ENCODE measurements at places on chromosomes 6 and 20.

DNA sequence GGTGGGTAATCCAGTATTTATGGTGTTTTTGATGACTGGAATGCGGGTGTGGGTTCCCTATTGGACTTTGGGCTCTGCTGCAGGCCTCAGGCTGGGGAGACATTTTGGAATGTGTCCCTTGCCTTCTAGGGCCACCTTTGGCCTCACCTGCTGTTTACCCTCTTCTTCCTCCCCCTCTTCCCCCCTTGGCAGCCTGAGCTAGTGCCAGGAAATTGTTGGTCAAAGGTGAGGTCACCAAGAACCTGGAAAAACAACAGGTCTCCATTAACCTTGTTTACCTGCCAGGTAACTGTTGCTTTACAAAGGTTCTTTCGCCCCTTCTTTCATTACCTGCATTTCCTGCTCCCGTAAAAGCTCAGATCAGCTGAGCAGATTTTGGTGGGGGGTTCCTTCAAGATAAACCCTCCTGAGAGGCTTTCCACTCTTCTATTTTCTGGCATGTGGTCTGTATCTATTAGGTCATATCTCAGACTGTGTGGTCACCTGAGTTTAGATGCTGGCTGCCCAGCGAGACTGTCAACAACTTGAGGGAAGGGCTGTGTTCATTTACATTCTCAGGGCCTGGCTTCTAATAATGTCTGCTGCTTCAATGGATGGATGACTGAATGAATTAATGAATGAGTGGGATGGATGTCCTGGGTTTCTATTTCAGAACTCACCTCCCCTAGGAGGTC lies 34.7 kb downstream of the VEGFA start:
- no peak for DNase-seq

DNA sequence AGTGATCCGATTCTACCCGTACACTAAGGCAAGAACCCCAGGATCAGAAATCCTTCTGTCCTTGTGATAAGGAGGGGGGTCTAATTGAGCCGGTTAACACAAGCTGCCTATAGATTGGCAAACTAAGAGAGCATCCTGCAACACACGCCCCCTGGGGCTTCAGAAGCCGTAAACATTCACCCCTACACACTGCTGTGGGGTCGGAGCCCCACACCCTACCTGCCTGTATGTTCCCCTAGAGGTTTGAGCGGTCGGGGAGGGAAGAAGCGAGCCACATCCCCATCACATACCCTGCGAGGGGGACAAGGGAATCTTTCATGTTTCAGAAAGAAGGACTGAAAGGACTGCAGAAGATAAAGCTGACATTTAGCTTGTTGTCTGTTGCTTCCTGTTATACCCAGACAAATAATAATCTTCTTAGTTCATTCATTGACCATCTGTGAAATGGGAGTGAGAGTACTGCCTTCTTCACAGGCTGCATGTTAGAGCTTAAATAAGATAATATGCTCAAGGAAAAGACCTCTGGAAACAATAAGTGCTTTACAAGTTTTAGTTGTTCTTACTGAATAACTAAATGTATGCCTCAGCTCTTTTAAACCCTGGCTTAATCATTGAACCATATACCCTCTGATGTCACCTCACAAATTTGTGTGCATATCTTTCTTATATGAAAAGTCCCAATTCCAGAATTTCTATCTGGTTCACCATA lies 74.2 kb upstream of the RNF217 start:
- DNase-seq, result no peak

DNA sequence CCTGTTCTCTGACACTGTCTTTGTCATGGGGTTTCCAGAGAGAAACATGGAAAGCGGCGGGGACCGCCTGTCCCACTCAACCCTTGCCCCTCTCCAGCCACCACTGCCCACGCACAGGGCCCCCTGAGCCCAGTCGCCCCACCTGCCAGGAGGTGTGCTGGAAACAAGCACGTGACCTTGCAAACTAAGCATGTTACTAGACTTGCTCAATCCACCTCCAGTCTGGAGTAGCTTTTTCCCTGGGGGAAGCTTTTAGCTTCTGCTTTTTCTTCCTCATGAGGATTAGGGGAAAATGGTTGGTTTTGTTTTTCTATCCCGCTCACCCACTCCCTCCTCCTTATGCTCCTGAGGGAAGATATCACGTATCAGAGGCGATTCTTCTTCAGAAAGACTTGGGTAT lies 105.7 kb downstream of the PLEKHG1 start:
- DNase-seq, result no peak

DNA sequence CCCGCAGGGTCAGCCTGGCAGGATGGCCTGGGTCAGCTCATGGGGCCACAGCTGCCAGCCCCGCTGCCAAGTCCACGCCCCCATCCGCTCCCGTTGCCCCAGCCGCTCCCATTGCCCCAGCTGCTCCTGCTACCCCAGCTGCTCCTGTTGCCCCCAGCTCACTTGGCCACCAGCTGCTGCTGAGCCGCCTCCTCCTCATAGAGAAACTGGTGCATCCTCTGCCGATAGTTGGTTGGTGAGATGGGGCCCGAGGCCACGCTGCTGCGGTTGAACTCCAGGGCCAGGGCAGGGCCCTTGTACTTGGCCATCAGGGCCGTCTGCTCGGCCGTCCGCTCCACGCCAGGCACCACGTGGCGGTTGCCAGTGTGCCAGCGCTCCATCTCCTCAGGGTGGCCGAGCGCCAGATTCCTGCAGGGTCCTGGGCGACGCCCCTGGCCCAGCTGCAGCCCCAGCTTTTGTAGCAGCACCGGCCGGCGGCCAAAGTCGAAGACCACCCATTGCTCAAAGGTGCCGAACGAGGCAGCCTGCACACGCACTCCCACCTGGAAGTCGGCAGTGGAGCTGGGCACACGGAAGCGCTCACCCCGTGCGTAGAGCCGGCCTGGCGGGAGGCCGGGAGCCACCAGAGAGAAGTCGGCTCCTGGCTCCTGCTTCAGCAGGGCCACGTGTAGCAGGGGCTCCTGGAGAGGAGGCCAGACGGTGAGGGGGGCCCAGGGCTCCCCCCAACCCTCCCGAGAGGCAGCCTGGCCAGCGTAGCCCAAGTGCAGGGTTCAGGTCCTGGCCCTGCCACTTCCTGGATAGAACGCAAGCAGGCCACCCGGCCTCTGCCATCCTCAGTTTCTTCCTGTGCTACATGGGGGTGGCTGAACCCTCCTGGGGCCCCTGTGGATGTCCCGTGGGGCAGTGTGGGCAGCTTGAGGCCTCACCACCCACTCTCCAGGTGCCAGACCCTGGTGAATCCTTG lies 4.8 kb downstream of the HELZ2 start:
- no peak for DNase-seq

DNA sequence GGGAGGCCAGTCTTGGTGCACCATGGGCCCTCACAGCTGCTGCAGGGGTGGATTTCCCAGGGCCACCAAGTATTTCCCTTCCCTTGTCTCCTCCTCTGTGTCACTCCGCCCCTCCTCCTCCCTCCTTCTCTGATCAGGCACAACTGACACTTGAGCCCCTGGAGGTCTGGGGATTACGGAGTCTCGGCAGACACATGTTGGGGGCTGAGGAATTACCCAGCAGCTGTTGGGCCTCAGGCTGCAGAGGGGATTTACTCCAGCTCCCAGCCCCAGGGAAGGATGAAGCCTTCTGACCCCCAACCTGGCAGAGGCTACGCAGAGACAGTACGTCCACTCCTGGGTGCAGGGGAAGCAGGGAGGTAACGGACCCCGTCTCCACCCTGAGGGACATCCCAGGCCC lies 420.5 kb upstream of the SULF2 start:
- DNase-seq, result no peak

DNA sequence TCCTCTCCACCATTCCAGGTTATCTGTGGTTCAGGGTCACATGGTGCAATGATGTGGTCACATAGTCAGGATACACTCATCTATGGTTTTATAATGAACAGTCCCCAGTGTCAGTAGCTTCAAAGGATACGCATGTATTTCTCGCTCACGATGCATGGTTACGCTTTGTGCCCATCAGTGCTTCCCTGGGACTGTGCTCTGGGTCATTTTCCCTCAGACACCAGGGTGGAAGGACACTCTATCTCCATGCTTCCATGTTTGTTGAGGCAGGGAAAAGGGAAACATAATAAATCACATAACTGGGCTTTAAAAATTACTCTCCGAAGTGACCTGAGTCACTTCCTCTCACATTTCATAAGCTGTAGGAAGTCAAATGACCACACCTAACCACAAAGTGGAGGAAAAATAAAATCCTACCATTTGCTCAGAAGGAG lies 394.8 kb upstream of the NOX3 start:
- DNase-seq, result no peak

- DNase-seq, result no peak
Observed at GRCh38 chr20:61514396-61514795, 262.3 kb downstream of the CDH4 start.

GRCh38 chr6:3457710-3458602 lies 1.1 kb upstream of the SLC22A23 start:
- DNase-seq, result no peak
